ENCODE measurements at places on chromosomes 4 and X.
A peak's percentile ranks its signal among the peaks of the same experiment; 100 is the strongest.

GRCh38 chrX:21529771-21530170 lies 128.4 kb downstream of the KLHL34 start:
- DNase-seq = no peak

GRCh38 chr4:37685823-37686372 lies 278 bp downstream of the RELL1 start:
- no peak for DNase-seq

DNA sequence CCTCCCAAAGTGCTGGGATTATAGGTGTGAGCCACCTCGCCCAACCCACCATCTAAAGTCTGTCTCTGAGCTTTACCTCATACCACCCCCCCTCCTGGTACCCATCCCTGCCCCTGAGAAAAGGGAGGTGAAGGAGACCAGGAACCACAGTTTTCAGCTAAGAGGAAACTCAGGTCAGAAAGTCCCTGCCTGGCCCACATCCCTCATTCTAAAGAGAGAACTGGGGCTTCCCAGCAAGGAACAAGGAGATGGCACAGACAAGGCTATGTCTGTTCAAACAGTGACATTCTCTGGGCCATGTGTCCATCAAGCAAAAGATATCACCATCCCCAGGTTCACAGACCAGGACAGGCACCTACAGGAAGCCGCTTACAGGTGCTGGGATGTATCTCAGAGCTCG lies 15.8 kb upstream of the CSF2RA start:
- no peak for DNase-seq

- no peak for DNase-seq
These were observed 5.2 kb upstream of the ARX start for GRCh38 chrX:25020905-25021449.

DNA sequence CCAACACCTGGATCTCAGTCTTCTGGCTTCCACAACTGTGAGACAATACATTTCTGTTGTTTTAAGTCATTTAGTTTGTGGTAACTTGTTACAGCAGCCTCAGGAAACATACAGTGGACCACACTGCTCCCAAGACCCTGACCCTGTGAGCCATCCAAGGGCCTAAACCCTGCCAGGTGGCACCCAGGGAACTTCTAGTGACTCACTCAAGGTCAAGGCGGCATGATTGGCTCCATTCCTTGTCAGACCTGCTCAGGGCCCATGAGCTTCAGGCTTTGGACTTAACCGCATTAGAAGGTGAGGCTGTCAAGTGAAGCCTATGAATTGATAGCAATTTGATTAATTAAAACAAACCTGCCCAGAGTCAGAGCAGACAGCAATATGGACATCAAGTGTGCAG lies 165.7 kb upstream of the MAMLD1 start:
- no peak for DNase-seq

- no peak for DNase-seq
These were observed 72.5 kb upstream of the ATOH1 start for GRCh38 chr4:93756101-93756500.

DNA sequence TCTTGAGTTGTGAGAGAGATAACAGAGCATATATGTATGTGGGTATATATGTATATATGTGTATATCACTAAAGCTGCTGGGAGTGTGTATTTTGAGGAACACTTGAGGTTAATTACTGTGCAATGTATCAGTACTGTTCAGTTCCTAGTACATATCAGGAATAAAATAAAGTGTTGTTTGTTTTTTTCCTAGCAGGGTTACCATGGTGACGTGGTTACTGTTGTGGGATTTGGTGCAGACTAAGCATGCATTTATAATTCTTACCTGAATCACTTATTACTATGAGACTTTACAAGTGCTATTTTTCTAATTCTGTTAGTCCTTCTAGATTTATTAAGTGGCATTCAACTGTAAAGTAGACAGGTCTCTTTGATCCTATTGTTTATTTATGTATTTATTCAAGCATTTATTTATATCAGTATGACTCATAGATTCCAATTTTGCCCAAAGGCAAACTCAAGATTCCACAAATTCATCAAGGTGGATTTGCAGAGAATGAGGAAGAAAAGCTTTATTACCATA lies 26.9 kb upstream of the BEX4 start:
- no peak for DNase-seq

- DNase-seq = no peak
These were observed 23.3 kb upstream of the REPS2 start for GRCh38 chrX:16923157-16923556.

DNA sequence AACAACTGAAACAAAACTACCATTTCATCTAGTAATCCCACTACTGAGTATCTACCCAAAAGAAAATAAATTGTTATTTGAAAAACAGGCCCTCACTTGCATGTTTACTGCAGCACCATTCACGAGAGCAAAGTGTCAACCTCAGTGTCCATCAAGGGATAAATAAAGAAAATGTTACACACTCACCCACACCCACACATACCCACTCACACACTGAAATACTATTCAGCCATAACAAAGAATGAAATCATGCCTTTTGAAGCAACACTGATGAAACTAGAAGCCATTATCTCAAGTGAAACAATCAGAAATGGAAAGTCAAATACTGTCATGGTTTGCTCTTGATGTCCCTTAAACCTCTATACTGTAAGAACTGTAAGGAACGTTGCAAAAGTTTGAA lies 44.8 kb upstream of the CLNK start:
- no peak for DNase-seq

DNA sequence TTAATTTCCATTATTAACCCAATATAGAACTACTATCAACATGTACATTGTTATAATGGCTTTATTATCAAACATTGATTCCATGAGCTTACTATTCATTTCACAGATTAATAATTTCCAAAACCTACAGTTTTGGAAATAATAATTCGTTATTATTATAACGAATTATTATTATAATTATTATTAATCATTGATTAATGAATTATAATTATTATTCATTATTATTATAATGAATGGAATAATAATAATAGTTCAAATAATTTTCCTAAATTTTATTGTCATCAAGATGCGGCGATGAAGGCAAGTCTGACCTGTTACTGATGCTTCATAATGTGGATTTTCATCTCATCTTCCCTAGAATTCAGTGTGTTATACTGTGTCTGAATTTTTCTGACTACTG lies 22.0 kb downstream of the CTSO start:
- no peak for DNase-seq

- no peak for DNase-seq
These were observed 77.5 kb downstream of the PCDH18 start for GRCh38 chr4:137454767-137455166.

DNA sequence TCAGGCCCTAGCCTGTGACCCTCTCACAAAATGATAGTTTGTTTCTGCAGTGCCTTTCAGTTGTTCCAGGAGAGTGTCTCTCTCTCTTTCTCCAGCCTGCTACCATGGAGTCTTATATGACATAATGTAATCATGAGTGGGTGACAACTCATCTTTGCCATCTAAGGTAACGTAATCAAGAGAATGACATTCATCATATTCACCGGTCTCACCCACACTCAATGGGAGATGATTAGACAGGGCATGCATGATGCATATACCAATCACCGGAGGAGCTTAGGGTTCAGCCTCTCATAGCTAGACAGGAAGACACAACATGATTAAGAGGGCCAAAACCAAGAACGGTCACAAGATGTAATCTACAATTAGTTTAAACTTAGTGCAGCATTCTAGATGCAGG lies 97.1 kb upstream of the FAM9B start:
- no peak for DNase-seq

GRCh38 chrX:74232859-74233258 lies 71.1 kb upstream of the ZCCHC13 start:
- DNase-seq = no peak

DNA sequence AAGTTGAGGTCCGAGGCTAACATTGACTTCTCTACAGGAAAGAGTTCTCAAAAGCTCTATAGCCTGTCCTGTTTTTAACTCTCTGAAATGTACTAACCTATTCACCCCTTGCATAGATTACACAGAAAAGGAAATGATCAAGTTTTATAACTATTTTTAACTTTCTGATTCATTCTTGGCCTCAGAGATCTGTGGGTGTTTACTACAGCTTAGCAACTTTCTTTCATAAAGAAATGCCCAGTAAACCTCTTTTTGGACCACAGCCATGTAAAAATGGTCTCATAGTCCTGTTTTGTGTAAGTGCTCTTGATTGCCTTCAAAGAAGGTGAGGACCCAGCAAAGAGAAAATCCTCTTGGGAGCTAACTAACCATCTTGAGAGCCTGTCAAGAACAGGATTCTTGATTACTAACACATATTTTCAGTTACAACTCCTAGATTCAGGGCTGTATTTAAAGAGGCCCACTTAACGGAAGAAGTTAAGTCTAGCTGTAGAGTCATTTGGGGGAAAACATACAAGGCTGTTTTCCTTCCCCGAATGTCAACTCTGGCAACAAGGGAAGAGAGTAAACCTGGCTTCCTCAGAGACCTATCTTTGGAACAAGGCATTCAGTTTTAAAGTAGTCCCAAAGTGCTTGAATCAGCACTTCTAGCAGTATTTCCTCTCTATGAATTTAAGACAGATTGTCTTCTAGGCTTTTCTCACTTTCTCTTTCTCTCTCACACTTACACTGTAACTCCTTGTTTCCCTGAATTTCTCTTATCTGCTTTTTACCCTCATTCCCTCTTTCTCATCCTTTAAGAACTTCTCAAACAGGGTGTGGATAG lies 78.2 kb downstream of the IL21 start:
- no peak for DNase-seq

DNA sequence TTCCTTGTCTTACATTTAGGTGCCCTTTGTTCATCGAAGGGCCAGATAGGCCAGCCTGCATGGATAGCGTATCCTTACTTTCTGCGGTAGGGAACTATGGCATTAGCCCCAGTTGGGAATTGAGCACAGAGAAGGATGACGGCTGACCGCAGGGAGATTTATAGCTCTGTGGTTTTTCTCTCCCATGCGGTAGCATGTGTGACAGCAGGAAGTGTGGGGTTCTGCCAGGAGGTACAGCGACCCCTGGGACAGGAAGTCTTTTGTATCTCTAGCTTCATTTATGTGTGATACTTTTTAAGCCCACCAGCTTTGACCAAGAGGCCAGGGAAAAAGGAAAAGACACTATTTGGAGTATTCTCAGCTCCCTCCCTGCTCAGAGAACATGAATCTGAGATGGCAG lies 33.1 kb downstream of the GAB3 start:
- no peak for DNase-seq

GRCh38 chr4:69718396-69719271 lies 41.8 kb downstream of the SULT1B1 start:
- DNase-seq = no peak

- no peak for DNase-seq
These were observed 294.4 kb downstream of the GPAT3 start for GRCh38 chr4:83830138-83830888.

DNA sequence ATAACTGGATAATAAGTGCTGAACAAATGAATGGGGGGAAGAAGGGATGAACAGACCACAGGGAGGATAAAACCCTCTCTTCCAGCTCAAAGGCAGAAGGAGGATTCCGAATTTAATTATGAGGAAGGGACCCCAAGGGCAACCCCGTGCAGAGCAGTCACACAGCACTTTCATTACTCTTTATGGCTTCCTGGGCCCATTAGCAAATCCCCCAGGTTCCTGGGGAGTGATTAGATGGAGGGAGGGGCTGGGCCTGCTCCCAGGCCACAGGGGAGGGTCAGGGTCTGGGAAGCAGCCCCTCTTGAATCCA lies 67.1 kb downstream of the PPP2R2C start:
- DNase-seq = no peak

DNA sequence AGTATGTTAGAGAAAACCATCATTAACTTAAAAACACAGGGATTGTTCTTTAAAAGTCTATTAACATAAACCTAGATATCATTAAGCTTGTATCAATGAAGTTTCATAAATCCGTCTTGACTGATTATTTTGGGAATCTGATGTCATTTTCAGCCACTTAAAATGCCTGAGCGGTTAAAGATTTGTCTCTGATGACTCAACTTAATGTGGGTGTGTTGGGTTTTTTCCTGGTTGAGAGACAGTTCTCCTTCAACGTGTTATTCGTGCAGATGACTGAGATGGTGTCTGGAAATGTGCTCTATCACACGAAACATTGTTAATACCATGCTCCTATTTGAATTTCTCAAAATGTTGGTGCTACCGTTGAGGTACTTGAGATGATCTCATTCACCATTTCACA lies 227.3 kb upstream of the TENM3 start:
- DNase-seq = peak; percentile 24

GRCh38 chr4:144687466-144687865 lies 41.5 kb downstream of the HHIP start:
- no peak for DNase-seq

GRCh38 chr4:167595898-167596297 lies 361.6 kb upstream of the SPOCK3 start:
- no peak for DNase-seq

DNA sequence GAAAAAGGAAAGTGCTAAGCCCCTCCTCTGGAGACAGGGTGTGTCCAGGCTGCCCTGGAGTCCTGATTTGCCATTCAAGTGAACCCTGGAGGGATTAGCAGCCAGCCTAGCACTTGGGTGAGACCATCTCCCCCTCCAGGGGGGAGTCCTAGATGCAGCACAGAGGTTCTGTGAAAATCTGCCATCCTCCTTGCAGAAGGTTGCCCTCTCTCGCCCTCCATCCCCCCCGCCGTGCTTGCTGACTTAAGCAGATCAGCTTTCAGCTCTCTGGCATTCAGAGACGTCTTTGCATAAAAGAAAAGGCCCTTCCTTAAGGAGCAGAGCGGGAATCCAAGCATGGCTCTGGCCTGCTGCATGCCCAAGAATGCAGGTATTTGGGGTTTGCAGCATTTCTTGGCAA lies 102.1 kb upstream of the SCML1 start:
- peak; percentile 9 for DNase-seq

- DNase-seq = no peak
These were observed 855 bp downstream of the GPRASP2 start for GRCh38 chrX:102712981-102713625.

DNA sequence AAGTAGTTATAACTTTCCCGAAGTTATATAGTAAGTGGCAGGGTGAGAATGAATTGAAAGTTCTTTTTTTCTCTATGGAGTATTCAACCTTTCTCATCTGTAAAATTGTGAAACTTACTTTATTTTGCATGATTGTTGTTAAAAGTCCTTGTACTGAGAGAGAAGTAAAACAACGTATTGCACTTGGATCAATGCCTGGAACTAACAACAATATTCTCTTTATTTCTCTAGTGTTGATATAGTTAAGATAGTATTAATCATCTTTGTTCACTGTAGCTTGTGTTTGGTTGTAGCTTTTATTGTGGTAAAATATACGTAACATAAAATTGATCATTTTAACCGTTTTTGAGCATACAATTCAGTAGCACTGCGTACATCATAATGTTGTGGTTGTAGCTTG lies 48.7 kb downstream of the STIM2 start:
- no peak for DNase-seq

- no peak for DNase-seq
These were observed 18.4 kb upstream of the STK26 start for GRCh38 chrX:132004728-132005127.
